LoVo (cell line): ENCODE measurements at places on chromosomes 16 and 17.

DNA sequence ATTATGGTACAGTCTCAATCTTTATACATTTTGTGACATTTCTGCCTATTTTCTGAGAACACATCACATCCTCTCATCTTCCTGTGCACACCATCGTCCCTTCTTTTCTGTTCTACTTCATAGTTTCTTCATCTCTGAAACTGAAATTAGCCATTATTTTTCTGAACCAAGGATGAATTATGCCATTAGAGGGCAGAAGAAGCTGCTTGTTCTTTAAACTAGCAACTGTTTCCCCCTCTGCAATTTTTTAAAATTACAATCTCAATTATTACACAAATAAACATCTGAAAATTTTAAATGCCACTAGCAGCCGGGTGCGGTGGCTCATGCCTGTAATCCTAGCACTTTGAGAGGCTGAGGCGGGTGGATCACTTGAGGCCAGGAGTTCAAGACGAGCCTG lies 41.3 kb downstream of the RBBP6 start:
- no peak for DNase-seq

GRCh38 chr16:88466175-88466862 lies 13.2 kb downstream of the ZFPM1 start:
- DNase-seq = no peak

DNA sequence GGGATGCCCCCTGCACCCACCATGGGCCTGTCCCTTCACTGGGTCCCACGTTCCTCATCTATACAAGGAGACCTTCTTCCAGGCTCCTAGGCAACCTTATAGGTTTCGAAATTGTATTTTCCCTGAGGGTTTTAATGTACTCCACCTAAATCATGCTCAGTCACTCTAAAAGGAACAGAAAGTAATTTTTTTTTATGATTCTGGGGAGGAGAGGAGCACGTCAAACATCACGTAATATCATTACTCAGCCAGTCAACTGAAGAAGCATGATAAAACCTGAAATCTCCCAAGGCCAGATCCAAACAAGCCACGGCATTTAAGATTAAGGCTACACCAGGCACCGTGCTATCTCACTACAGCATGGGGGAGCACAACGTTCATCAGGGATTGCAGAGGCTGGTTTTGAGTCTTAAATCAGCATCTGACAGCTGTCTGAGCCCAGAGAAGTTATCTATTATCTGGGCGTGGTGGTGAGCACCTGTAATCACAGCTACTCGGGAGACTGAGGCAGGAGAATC lies 3.9 kb upstream of the TMEM114 start:
- no peak for DNase-seq

GRCh38 chr16:27355610-27356009 lies 41.8 kb downstream of the IL4R start:
- no peak for DNase-seq

DNA sequence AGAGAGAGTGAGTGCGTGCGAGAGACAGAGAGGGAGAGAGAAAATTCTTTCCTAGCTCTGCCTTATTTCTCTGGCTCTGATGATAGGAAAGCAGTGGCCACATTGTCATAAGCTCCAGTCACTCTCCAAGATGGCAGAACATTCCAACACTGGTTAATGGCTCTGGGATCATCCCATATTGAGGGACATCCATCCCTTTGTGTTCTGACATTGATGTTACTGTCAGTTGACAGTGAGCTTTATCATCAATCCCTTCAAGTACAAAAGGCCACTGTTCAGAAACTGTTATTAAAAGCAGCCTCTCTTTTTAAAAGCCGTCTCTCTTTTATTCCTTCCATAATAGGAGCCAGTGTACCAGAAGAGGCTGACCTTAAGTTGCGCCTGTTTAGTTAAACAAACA lies 1084.9 kb upstream of the RBFOX1 start:
- no peak for DNase-seq

DNA sequence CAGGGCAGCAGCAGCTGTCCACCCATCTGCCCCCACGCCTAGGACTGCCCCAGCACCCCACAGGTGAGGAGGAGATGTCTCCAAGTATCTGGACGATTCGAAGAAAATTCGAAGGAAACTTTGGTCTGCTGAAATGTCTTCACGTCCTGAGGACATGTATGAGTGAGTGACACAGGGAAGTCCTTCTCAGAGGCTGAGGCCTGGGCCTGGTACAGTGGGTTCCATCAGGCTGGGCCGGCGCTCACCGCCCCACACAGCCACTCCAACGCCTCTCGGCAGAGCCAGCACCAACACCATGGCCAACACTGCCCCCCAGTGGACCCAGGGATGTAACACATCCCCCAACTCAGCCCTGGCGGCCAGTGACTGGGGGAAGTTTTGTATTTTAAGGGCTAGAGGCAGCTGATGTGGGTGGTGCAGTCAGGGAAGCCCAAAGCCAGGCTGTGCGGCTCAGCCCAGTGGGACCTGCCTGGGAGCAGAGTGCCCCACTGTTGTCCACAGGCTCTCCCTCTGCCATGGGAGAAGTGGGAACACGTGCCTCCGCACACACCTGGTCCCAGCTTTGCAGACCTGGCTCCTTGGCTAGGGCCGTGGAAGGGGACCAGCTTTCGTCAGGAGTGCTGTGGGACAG lies 55.8 kb upstream of the FASN start:
- peak; percentile 25 for DNase-seq

DNA sequence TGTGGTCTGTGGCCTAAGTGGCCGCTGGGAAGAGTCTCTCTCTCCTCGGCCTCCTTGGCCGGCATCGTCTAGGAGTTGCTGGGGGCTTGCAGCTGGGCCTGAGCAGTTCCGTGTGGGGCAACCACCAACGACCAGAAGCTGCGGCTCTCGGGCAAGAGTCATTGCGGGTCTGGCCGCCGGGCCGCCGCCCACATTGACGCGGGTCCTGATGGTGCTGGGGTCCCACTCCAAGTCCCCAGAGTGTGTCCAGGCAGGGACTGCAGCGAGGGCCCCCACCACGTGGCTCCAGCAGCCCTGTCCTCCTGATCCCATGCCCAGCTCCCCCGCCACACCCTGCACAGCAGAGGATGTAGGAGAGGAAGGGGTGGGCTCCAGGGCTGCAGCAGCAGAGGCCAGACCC lies 30.9 kb downstream of the UNKL start:
- no peak for DNase-seq

DNA sequence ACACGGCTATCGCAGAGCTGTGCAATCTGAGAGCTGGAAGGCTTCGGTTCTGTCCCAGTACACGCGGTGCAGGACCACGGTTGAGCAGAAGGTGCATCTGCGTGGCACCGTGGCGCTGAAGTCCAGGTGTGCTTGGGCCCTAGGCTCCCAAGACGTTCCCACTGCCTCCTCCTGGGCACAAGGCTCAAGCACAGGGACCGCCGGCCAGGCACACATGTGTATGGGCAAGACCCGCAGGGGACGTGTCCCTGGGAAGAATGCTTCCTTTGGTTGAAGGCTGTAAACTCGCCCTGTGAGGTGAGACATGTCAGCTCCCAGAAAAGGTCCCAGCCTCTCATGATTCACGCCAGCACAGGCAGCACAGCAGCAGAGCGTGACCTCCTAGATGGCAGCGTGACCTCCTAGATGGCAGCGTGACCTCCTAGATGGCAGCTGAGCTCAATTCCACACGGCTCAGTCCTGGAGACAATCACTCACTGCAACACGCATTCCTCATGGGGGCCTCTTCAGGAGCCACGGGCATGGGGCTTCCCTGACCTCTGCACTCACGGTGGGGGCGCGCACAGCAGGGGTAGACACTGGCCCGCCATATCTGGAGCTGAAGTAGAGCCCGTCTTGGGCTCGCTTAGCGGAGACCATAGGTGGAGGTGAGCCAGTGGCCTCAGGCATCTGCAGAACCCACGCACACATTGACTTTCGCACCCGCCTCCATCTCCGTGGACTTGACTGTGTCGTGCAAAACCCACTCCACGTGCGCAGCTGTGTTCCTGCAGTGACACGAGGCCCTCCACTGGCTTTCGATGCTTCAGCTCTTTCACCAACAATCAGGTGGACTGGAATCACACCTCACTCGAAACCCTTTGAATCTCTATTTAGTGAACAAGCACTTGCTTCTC lies 85.0 kb upstream of the CHMP6 start:
- no peak for DNase-seq

DNA sequence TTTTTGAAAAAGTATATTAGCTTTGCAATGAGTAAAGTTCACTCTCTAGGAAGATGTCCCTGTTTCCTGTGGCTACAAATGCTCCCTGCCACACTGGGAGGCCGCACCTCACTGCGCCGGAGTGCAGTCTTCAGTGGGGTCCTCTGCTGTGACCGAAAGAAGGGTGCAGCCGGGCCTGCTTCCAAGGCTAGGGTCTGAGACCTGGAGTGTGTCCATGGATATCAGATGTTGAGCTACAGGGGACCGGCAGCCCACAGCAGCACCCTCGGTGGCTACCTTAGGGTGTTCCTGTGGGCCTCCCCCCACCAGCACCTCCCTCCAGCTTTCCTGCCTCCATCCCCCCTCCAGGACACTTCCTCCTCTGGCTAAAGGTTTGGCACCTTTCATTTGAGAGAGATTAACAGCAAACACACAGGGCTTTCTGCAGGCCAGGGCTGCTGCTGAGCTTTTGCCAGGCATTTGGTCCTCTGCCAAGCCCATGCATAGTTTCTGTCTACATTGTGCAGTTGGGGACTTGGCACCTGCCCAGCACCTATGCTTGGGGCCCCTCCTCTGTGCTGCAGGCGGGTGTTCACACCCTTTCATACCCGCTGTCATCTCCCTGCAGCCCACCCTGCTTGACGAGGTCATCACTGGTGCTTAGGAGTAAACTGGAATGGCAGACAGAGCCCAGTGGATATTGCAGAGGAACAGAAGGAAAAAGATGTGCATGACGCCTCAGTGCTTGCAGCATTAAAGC lies 33.8 kb upstream of the CRISPLD2 start:
- DNase-seq = no peak

- DNase-seq = no peak
Measured at GRCh38 chr16:89257281-89257731, 39.8 kb downstream of the ZNF778 start.

DNA sequence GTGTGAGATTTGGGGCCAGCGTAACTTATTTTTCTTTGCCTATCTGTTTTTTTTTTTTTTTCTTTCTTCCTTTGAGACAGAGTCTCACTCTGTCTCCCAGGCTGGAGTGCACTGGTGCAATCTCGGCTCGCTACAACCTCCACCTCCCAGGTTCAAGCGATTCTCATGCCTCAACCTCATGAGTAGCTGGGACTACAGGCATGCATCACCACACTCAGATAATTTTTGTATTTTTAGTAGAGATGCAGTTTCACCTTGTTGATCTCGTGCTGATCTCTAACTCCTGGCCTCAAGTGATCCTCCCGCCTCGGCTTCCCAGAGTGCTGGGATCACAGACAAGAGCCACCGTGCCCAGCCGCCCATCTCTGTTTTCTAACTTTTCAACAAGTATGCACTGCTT lies 63.4 kb downstream of the VPS35L start:
- no peak for DNase-seq

DNA sequence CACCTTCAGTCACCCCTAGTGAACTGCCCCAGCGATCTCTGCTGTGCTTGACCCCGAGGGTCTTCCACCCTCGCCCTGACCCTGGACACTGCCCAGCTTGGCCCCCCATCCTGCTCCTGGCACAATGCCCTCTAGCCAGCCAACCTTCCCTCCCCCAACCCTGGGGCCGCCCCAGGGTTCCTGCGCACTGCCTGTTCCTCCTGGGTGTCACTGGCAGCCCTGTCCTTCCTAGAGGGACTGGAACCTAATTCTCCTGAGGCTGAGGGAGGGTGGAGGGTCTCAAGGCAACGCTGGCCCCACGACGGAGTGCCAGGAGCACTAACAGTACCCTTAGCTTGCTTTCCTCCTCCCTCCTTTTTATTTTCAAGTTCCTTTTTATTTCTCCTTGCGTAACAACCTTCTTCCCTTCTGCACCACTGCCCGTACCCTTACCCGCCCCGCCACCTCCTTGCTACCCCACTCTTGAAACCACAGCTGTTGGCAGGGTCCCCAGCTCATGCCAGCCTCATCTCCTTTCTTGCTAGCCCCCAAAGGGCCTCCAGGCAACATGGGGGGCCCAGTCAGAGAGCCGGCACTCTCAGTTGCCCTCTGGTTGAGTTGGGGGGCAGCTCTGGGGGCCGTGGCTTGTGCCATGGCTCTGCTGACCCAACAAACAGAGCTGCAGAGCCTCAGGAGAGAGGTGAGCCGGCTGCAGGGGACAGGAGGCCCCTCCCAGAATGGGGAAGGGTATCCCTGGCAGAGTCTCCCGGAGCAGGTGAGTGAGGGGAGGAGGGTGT lies at the start of gene TNFSF13:
TNFSF13 (plus strand) TSS at position 207 of the 776 bp plus-strand sequence; CDS start at position 497, 290 bp downstream.
- no peak for DNase-seq

- DNase-seq = no peak
Measured at GRCh38 chr17:16924696-16925440, 47.0 kb downstream of the TNFRSF13B start.

DNA sequence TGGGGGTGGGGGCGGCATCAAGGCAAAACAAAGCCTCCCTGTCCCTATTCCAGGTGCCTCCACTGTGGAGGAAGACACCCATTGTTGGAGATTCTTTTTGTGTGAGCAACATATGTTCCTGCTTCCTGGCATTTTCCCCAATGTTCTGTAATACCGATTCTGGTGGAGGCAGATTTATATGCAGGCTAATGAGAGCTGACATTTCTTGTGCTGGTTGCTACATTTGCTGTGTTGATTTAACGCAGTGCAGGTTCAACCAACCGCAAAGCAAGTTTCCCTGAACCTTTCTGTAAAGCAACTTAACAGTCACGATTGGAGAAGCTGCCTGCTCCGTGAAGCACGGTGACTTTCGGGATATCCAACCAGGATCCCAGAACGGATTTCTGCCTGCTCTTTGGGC lies 260.5 kb downstream of the CBLN1 start:
- no peak for DNase-seq

DNA sequence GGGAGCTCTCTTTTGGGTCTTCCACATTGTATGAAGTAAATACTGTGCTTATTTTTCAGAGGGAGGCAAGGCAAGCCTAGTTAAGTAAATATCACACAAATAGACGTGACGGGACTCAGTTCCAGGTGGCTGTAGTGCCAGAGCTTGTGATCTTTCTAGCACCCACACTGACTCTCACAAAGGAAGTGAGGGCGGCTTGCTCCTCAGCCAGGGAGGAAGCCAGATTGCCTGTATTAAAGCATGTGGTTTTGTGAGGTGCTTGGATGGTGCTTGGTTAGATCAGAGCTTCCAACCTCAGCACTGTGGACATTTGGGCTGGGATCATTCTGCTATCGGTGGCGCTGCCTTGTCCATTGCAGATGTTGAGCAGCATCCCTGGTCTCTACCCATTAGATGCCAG lies 80.1 kb downstream of the VAT1L start:
- DNase-seq = no peak

DNA sequence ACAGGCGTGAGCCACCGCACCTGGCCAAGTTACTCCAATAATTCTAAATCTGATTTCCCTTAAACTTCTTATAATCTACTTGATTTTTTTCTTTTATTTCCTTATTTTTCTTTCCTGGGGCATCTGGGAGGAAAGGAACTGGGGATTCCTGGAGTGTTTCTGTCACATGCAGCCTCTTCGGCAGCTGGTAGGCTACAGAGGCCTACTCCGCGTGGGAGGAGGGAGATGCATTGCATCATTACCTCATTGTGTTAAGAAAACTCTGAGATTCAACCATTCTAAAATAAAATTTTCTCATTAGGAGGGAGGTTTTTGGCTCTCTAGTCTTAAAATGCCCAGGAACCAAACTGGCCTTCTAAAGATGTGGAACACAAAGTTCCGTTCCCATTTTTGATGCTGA lies 64.0 kb downstream of the SOX9 start:
- no peak for DNase-seq
